AG04449 (cell line): ENCODE measurements at places on chromosomes 3 and 15.

GRCh38 chr3:148882288-148882687 is 17.2 kb downstream of the CPA3 start:
- DNase-seq: no peak

- no peak for DNase-seq
These were observed 662 bp downstream of the UBL7 start for GRCh38 chr15:74460298-74460697.

DNA sequence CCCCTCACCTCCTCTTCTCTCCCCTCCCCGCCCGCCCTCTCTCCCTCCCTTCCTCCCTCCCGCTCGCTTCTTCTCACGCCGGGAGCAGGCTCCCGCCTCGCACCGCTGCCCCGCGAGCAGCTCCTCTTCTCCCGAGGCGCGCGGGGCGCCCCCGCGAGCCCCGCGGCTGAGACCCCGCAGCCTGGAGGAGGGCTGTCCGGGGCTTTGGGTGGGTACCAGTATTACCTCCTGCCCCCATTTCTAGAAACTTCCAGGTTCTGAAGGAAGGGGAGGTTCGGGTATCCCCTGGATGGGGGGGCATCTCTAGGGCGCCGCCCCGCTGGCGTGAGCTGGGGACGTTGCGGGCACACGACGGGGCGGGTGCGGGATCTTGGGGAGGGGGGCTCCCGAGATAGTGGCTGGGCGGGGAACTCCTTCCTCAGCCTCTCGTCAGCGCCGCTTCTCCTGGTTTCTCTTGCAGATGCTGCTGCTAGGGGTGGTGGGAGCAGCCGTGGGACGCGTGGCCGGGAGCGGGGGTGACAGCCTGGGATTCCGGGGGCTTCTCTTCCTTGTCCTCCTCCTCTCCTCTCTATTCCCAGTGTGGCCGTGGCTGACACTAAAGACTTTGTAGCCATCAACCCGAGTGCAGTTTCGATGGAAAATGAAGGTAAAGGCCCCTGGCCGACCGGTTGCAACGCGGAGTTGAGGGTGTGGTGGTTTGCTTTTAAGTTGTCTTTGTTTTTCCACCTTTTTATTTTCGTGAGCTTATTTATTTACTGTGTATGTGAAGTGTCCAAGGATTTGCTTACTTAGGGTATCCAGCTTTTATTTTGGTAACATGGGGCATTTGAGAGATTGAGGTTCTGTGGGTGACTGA is 474 bp downstream of the ATP2C1 start:
- no peak for DNase-seq

DNA sequence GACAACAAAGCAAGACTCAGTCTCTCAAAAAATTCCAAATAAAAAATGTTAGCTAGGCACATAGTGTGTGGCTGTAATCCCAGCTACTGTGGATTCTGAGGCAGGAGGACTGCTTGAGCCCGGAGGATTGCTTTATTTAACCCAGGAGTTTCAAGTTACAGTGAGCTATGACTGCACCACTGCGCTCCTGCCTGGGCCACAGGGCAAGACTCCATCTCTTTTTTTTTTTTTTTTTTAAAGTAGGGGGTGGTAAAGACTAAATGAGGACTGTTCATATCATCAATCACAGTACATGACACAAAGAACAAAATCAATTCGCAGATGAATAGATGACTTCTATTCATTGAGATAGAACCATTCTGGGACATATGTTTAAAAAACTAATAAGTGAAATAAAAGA is 48.1 kb downstream of the ACAP2 start:
- no peak for DNase-seq

GRCh38 chr3:184687363-184688015 is 24.4 kb downstream of the MAGEF1 start:
- DNase-seq: no peak

- DNase-seq: no peak
These were observed 718.7 kb upstream of the SGO1 start for GRCh38 chr3:20904671-20905070.

DNA sequence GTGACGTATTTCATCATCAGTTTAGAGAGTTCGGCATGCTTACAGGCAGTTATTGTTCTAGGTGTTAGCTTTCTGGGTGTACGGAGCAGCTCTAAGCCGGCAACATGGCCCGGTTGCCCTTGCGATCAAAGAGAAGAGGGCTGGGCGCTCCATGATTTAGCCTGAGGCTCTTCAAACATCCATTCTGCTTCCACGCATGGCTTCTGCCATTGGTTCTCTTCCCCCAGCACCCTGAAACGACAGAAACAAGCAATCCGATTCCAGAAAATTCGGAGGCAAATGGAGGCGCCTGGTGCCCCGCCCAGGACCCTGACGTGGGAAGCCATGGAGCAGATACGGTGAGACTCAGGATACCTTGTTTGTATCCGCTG is 574 bp downstream of the NGRN start:
- DNase-seq: no peak

- no peak for DNase-seq
These were observed 252.7 kb downstream of the SLC9A9 start for GRCh38 chr3:143595456-143596077.

- no peak for DNase-seq
These were observed 6.4 kb upstream of the CAPN7 start for GRCh38 chr3:15199493-15200105.

DNA sequence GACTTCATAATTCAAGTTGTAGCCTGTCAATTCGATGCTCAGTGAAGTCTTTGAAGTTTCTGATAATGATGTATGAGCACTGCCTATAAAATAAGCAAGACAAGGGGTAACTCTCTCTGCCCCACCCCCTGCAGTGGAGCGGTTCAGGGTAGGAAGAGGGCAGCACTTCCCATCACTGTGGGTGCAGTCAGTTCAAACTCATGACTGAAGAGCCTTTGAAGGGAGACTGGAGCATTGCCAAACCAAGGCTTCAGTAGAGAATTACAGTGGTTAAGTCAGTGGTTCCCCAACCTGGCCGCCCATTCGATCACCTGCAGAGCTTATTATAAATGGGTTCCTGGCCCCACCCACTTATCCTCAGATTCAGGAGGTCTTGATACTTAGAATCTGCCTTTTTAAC is 190.6 kb downstream of the SHQ1 start:
- DNase-seq: no peak

DNA sequence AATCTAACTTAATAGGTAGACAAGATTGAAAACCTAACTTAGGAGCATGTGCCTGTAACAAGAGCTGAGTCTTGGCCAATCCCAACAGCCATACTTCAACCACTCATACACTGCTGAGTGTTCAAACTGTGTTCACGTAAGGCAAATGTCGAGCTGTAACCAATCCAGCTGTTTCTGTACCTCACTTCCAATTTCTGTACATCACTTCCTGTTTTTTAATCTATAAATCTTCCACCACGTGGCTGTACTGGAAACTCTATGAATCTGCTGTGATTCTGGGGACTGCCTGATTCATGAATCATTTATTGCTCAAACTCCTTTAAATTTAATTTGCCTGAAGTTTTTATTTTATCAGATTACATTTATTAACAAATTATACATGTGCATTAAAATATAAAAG is 44.6 kb upstream of the NEDD4 start:
- DNase-seq: no peak

DNA sequence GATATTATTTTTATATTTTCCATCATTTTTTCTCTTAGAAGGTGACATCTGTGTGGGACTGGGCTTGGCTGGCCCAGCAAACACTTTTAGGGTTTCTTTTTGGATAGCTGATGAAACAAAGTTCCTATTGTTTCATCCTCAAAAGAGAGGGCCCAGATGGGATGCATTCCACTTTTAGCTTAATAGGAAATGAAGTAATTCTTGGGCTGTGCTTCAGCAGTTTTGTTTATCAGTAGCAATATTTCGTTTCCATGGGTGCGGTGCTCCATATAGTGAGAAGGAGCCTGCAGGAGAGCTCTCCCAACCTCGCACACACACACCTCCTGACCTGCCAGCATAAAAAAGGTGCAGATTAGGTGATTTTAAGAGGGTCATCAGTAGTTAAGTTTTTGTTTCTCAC is 147.5 kb downstream of the AKAP13 start:
- peak; percentile 26 for DNase-seq

DNA sequence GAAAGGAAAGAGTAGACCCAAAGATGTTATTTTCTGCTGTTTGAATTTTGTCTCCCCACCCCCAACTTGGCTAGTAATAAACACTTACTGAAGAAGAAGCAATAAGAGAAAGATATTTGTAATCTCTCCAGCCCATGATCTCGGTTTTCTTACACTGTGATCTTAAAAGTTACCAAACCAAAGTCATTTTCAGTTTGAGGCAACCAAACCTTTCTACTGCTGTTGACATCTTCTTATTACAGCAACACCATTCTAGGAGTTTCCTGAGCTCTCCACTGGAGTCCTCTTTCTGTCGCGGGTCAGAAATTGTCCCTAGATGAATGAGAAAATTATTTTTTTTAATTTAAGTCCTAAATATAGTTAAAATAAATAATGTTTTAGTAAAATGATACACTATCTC is 21.6 kb downstream of the CLDN18 start:
- no peak for DNase-seq

DNA sequence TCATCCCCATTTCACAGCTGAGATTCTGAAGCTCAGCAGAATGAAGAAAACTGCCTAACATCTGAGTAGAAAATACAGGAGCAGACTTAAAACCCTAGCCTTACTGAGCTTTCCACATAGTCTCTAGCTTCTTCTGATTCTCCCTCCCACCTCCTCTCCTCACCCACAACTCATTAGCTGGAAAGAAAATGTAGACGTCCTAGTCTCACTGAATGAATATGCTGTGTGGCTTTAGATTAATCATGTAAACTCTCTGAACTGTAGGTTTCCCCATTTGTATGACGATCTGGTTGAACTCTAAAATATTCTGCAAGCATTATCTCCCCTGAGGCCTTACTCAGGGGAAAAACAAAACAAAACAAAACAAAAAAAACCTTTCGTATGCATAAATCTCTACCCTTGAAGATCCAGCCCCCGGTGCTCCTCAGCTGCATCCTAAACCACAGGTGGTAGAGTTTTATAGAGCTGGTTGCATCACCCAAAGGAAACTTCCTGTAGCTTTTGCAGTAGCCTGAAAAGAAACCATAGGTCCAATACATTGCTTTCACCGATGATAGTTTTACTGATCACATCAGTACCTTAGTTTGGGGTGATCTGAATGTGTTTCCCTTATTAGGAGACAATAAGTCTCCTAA is 40.6 kb downstream of the FOXB1 start:
- DNase-seq: no peak

DNA sequence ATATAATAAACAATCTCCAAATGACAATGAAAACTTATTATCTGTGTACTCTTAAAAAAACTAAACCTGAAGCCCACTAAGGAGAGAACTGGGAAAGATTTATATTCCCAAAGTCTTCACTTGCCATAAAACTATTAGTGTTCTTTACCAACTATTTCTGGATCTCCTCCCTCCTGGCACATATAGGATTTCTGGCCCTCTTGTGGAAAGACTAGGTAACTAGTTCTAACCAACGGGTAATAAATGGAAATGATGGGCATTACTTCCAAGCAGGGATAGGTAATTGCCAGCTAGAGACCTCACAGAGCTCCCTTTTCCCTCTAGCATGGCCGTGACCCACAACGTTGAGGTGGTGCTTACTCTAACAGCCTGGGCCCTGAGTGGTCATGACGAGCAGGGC is 110.1 kb downstream of the DNAH12 start:
- DNase-seq: no peak

DNA sequence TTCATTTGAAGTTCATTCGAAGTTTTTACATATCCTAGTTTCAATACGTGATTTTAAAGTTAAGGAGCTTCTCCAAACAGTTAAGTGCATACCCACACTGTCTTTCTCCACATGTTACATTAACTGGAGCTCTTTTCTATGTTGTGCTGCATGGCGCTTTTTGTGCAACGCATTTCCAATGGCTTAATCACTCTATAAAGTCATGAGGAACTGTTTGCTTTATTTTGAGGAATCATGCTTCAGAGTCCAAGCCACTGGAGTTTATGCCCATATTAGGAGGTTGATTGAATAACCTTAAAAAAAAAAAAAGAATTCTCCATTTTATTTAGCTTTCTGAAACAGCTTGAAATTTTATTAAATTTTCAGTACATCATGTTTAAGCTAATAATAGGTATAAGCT is 109.4 kb upstream of the MBNL1 start:
- peak; percentile 73 for DNase-seq

DNA sequence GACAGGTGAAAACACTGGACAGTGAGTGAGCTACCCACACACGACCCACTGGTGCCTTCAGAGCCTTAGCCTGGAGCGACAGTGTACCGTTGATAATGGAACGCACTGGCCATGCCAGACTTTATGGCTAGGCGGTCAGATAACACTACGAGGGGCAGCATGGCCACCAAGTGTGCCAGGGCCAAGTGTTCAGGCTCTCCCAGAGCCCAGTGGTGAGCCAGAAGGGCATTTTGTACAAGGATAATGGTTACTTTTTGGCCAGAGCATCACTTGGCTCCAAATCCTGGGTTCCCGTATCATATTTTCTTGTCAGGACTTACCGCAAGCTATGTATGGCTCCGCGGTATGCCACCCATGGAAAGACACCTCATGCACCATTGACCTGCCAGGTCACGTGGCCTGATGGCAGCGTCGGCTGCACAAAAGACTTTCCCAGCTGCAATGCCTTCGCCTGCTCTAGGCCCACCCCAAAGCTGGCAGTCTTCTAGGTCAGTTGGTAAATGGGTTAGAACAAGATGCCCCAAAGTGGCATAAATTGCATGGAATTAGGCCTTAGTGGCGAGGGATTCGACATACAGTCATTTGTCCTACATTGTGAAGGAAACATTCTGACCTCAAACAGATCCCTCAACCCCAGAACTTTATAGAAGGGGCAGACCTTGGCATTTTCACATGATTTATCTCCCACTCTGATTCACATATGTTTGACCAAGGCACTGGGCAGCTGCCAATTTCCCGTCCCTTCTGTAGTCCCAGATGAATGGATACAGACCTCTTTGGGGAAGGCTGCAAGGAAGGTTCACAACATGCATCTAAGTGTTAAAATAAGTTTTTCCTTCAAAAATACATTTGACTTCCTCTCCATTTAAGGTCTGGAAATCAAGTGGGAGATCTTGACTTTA is 12.2 kb upstream of the SLC28A1 start:
- no peak for DNase-seq

- DNase-seq: no peak
These were observed 339.5 kb upstream of the ADAMTS9 start for GRCh38 chr3:65027335-65027734.

- DNase-seq: no peak
These were observed 11.6 kb downstream of the FAM162A start for GRCh38 chr3:122395582-122395981.

- no peak for DNase-seq
These were observed 18.8 kb upstream of the SSUH2 start for GRCh38 chr3:8663177-8664061.

- no peak for DNase-seq
These were observed 29.7 kb downstream of the EFCAB12 start for GRCh38 chr3:129398803-129399144.

DNA sequence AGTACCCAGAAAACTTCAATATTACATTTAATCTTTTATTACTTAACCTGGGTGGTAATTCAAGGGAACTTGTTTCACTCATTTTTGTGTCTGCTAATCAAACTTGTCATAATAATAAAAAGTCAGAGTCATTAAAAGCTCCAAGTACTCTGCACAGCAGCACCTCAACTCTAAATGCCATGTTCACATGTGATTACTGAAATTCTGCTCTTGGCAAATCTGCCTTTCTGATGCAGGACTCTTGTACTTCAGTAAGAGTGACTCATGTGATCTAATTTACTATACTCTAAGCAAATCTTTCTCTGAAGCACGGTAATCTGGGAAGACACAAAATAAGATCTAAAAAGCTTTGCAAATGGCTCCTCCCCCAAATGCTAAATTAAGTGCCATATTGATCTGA is 6.4 kb downstream of the ROBO1 start:
- DNase-seq: no peak
